Renal cortex interstitium (tissue), 15 donors: ENCODE measurements at places on chromosomes 3 and 15.

GRCh38 chr3:45775571-45776300 lies 20.6 kb downstream of the SLC6A20 start:
- DNase-seq: no peak

GRCh38 chr3:23835802-23836201 lies 30.0 kb downstream of the UBE2E1 start:
- peak; percentile 22 for DNase-seq

DNA sequence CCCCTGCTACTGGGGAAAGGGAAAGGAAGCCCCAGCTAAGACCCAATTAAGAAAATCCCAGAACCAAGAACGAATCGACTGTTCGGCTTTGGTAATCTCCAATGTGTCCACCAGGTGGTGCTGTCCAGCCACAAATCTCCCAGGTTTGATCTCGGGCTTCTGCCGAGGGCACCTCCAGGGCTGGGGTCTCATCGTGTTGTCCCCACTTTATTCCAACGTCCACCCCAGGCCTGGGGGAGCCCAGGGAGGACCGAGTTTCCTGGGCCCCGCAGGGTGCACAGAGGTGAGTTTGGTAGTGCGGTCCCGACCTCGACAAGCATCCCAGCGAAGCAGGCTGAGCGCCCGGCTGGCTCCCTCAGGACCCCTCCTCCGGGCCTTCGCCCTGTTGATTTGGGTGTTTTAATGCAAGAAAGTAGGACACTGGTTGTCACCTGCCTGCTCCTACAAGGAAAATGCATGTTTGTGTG lies 185.1 kb downstream of the GOLGA6L6 start:
- DNase-seq: no peak

GRCh38 chr3:129485721-129486663 lies 42.4 kb upstream of the RHO start:
- no peak for DNase-seq

- no peak for DNase-seq
Observed at GRCh38 chr3:30248423-30248822, 358.0 kb upstream of the TGFBR2 start.

GRCh38 chr15:40957041-40957555 lies 3.8 kb downstream of the CHAC1 start:
- no peak for DNase-seq

DNA sequence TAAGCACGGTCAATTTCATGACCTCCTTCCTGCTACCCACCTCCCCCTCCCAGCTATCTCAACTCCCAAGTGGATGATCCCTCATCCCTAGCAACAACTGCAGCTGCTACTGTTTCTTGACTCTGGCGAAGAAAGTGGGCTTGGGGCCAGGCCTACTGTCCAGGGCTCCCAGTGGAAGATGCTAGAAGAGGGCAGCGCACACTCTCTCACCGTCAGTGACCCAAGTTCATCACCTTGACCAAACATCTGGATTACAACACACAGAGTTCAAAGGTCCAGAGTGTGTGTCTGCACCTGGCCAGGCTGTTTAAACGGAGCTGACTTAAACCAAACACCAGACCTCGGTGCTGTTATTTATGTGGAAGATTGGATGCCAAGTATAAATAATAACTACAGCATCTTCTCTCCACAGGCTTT lies 385.6 kb downstream of the SHQ1 start:
- DNase-seq: no peak

GRCh38 chr3:46261926-46262594 lies 19.8 kb downstream of the CCR3 start:
- no peak for DNase-seq

DNA sequence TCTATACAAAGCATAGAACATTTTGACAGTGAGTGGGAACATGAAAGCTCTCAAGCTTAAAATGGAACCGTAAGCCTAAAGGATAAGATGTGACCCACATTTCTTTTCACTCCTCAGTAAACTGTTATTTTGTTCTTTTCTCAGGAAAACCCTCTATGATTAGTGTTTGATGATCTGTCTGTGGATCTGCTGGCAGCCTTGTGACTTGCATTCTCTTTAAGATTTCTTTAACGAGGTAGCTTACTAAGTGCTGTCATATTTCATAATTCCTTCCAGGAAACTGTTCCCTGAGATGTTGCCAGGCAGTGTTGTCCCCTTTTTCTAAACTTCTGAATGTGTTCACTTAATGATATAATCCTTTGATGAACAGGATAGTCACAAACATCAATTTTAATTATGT lies 167.6 kb downstream of the PYDC2 start:
- DNase-seq: no peak

- DNase-seq: no peak
Observed at GRCh38 chr15:62153228-62153627, 11.9 kb downstream of the C2CD4B start.

- no peak for DNase-seq
Observed at GRCh38 chr3:197901626-197902025, 48.4 kb upstream of the RPL35A start.

DNA sequence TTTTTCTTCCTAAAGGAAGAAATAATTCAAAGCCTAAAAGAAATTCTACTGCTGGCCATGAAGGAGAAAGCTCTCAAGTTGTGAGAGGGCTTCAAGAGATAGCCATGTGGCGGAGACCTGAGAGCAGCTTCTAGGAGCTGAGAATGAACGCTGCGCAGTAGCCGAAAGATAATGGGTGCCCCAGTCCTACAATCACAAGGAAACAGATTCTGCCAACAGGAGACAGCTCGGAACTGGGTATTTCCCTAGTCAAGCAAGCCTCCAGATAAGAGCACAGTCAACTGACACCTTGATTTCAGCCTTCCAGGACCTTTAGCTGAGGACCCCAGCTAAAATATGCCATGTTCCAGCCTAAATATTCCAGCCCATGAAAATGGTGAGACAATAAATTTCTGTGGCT lies 824.1 kb downstream of the FHIT start:
- DNase-seq: no peak

DNA sequence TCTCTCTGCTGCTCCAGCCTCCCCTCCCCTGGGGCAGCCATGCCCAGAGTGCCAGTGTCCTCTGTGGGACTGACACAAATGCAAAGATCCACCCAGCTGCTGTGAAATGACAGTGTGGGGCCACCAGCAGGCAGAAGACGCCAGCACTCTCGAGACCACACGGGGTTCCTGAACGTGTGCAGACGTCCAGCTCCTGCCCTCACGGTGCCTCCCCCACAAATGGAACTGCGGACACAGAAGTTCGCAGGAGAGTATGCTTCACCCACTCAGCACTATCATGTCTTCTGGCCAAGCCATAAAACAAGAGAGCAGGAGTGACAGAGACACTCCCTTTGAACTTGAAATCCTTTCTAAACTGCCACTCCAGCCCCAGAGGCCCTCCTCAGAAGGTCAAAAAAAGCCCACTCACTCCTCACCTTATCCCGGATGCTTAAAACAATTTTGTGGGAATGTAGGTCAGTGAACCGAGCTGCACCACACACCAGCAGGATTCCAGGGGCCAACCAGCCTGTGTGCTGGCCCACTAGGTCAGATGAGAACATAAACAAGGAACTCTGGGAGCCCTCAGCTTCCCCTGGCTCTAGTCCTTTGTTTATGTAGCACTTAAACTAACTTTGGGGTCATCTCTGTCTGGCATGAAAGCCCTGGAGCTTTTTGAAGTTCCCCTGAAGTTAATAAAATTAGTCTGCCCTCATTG lies 112.6 kb downstream of the DNAJB8 start:
- no peak for DNase-seq

GRCh38 chr15:56866803-56867202 lies 51.6 kb upstream of the TCF12 start:
- DNase-seq: no peak

DNA sequence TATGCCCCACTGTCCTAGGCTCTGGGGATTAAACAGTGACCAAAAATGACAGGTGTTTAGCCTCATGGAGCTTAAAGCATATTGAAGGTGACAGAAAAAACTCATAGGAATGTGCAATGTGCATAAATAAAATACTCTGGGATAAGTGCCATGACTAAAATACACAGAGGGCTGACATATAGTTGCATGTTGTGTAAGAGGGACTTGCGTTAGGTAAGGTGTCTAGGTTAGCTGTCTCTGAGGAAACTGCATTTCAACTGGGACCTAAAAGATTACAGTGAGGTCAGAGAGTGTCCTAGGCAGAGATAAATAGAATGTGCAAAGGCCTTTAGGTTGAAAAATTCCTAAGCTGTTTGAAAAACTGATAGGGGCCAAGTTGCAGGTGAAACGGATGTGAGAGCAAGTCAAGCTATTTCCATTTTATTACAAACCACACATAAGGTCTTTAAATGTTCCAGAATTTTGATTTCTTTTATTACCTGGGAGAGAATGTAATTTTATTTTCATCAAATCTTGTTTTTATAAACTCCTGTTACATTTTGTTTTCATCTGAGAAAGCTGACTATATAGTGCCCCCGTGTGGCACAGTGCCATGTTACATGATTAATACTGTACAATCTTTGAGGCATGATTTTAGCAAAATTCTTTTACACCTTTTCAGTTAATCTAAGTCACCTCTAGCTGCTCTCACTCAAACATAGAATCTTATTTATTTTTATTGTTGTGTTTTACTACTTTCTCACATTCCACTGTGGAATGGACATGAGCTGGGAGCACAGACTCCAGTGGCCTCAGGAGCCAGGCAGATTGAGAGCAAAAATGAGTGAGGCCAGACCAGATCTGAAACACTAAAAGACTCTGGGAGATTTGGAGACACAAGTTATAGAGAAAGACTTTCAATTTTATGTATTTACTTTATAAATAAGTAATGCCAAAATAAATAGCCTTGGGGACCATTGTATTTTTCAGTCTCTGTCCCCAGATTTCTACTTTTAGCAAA lies 259.6 kb upstream of the ZNF717 start:
- no peak for DNase-seq

- DNase-seq: no peak
Observed at GRCh38 chr3:59878038-59878427, 828.2 kb upstream of the CFAP20DC start.

- DNase-seq: no peak
Observed at GRCh38 chr15:75578173-75578947, 755 bp downstream of the PTPN9 start.

- no peak for DNase-seq
Observed at GRCh38 chr15:77180757-77181156, 109.8 kb upstream of the TSPAN3 start.

- no peak for DNase-seq
Observed at GRCh38 chr15:71691458-71692417, 118.6 kb upstream of the NR2E3 start.

DNA sequence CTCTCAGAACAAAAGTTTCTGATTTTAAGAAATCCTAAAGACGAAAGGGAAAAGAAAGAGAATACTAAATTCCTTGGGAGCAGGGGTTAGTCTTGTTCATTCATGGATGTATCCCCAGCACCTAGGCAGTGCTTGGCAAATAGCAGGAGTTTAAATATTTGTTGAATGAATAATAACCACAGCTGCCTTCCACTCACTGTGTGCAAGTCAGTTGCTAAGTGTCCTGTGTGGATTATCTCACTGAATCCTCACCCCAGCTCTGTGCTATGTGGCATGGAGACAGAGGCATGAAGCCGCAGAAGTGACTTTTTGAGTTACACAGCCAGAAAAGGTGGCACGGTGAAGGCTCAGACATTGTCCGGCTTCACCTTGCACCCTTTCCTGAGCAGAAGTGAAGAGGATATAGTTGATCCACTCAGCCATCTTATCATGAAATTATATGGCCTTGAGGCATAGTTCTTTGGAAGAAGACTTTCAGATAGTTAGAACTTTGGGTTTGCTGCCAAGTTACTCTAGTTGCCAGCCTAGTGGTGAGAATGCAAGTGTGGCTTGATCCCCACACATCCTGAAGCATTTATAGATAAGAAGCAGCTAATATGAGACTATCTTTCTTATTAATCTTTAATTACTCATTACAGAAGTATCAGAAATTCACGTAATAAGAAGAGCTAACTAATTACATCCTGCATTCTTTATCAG lies 355.5 kb downstream of the LRTM1 start:
- DNase-seq: no peak

DNA sequence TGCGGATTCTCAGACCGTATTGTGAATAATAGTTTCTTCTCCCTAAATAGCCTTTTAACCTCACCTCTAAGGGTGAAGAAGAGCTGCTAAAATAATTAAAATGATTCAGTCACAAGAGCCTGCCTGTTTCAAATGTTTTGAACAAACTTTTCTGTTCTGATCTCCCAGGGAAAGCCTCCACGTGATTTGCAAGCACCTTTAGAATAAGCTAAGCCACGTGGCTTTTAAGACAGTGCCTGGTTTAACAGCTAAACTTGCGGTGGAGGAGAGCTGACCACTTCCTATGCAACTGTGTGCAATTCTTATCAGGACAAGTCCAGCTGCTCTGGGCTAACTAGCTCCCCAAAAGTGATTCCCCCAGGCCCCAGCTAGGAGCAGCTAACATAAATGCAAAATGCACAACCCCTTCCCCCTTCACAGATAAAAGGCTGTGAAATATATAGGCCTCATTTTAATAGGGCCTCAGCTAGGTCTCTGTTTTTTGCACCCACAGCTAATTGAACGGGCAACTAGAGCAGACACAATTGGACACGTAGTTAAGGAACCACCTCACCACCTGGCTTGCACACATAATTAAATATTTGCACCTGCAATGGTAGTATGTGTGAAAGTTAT lies 401.2 kb upstream of the NR2F2 start:
- no peak for DNase-seq

DNA sequence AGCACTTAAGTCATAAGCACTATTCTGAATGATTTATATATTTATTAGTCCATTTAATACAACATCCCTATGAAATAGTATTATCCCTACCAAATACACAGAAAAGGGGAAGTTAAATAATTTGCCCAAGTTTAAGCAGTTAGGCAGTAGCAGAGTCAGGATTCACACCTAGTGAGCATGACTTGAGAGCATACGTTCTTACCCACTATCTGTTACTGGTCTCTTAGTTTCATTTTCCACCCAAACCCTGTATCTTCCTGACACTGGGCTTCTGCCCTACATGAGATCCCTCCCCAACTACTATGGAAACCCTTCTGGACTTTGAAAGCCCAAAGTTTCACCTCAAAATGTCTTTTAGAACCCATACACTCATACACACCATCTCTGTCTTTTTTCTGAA lies 4.4 kb upstream of the ATOSA start:
- no peak for DNase-seq

GRCh38 chr3:152205097-152205593 lies 63.6 kb upstream of the MBNL1 start:
- no peak for DNase-seq

DNA sequence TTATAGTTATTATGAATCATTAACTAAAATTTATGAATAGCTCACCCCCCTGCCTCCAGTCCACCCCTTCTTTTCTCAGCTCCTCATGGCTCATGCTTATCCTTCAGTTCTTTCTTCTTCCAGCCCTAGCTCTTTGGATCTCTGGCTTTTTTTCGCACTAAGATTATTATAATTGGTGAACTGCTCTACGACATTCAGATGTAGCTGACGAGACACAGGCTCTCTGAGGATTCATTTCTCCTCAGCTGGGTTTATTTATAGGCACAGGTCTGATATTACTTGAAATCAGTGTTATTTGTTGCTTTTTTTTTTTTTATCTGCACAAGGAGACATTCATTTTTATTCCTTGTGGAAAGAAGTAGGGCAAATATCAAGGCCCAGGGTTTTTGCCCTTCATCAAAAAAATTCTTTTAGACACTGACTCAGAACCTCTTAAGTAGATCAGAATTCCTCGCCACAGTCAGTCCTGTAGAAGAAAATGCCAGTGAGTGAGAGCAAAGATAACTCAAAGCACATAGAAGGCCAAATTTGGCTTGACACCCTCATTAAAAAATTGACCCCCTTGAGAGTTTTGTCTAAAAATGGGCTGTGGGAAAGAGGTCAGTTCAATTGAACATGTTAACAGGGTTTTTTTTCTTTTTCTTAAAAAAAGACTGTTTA lies 106.6 kb downstream of the MYH15 start:
- DNase-seq: no peak

- no peak for DNase-seq
Observed at GRCh38 chr3:57793737-57794187, 37.7 kb downstream of the SLMAP start.
